ENCODE measurements at places on chromosomes 13 and 19.

GRCh38 chr19:49224879-49225278 lies 67.3 kb downstream of the TRPM4 start:
- DNase-seq, result peak; percentile 68

DNA sequence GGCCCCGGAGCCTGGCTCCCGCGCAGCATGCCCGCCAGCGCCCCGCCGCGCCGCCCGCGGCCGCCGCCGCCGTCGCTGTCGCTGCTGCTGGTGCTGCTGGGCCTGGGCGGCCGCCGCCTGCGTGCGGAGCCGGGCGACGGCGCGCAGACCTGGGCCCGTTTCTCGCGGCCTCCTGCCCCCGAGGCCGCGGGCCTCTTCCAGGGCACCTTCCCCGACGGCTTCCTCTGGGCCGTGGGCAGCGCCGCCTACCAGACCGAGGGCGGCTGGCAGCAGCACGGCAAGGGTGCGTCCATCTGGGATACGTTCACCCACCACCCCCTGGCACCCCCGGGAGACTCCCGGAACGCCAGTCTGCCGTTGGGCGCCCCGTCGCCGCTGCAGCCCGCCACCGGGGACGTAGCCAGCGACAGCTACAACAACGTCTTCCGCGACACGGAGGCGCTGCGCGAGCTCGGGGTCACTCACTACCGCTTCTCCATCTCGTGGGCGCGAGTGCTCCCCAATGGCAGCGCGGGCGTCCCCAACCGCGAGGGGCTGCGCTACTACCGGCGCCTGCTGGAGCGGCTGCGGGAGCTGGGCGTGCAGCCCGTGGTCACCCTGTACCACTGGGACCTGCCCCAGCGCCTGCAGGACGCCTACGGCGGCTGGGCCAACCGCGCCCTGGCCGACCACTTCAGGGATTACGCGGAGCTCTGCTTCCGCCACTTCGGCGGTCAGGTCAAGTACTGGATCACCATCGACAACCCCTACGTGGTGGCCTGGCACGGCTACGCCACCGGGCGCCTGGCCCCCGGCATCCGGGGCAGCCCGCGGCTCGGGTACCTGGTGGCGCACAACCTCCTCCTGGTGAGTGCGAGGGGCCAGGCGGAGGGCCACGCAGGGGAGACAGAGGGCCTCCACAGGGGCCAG lies at the start of gene KL:
Gene KL (plus strand): TSS at position 10 of the 909 bp plus-strand sequence. CDS start 18 bp downstream, at position 28.
- peak; percentile 17 for DNase-seq

DNA sequence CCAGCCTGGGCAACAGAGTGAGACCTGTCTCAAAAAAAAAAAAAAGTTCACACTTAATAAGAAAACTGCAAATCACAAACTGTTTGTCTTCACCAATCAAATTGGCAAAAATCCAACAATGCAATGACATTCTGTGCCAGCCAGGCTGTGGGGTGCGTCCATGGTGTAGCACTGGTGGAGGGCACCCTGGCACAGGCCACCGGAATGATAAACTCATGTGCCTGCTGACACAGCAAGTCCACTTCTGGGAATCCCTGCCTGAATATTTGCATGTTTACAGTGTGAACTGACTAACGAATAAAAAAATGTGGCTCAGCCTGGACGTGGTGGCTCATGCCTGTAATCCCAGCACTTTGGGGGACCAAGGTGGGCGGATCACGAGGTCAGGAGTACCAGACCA lies 1.6 kb upstream of the LRRC25 start:
- DNase-seq, result peak; percentile 70

- no peak for DNase-seq
Measured at GRCh38 chr13:58583966-58584365, 952.4 kb downstream of the PCDH17 start.

GRCh38 chr19:58157045-58157728 lies 6.6 kb upstream of the ZNF329 start:
- DNase-seq, result no peak

DNA sequence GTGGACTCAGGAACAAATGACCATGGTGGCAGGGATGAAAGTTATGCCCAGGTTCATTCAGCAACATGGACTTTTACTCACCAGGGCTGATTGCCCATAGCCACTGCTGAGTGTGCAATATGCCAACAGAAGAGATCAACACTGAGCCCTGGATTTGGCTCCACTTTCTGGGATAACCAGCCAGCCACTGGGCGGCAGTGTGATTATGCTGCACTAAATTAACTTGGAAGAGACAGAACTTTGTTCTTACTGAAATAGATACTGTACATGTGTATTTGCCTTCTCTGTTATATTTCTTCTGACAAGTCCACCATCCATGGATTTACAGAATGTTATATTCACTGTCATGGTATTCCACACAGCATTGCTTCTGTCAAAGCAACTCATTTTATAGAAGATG lies 257.4 kb downstream of the TDRD3 start:
- no peak for DNase-seq

GRCh38 chr13:27510082-27510481 lies 59.7 kb upstream of the MTIF3 start:
- DNase-seq, result no peak

DNA sequence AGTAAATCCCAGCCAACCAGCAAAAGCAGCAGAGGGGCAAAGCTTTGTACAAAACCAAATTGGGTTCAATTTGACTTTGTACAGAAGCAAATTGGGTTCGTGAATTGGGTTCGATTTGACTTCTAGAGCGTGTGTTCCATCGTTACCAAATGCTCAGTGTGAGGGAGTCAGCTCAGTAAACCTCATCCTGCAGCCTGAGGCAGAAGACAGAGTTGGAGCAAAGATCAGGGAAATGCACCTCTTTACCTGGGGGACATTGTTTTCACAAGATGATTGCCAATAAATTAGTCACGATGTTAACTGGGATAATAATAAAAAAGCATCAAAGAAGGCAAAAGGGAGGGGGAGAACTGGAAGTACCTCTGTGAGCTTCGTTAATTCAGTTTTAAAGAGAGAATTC lies 1.5 kb downstream of the RAB20 start:
- no peak for DNase-seq

- no peak for DNase-seq
Measured at GRCh38 chr19:936175-936546, 10.3 kb downstream of the ARID3A start.

DNA sequence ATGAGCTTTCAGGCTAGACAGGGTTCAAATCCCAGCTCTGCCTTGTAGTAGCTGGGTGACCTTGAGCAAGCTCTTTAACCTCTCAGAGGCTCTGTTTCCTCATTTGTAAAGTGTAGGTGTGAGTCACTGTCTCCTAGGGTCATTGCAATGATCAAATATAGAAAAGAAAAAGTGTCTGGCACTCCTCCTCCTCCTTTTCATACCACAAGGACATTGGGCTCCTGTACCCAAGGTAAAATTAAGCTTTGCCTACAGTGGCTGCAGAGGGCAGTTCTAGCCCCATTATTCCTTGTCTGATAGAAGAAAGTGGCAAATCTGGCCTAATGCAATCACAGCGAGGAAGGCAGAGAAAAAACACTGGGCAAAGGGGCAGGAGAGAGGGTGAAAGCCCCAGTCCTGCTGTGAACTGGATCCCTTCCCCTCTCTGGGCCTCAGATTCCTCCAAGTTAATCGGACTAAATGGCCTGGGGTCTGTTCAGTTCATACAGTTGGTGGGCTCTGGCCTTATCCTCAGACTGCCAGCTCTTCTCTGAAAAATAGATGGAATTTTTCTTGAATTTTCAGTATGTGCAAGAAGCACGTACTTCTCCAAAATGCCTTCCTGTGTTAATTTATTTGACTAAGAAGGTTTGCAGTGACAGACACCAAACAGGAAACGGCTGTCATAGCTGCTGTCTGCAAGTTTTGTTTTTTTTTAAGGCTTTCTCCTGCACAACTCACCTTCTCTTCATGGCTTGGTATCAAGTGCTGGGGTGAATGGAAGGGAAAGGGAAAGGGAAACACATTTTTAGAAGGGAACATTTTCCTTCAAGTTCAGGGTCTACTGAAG lies 35.3 kb downstream of the RGCC start:
- DNase-seq, result no peak

GRCh38 chr13:51823863-51824262 lies 19.9 kb upstream of the DHRS12 start:
- no peak for DNase-seq

Measured in hepatic stellate cell (primary cell).